Endothelial cell of umbilical vein (primary cell): ENCODE measurements at places on chromosomes 11 and 22.

DNA sequence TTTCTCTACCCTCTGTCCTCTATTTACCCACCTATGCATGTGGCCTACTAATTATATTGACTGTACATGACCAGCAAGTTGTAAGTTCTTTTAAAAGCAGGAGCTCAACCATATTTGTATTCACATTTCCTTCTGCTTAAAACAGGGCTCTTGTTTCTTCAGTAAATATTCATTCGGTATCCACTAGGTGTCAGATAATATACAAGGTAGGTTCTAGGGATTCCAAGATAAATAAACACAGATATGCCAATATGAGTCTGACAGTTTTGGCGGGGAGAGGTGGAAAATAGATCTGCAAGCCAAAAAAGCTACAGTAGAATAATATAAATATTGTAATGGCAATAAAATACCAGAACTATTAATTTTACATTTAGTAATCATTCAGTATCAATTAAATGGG is 15.3 kb upstream of the RAB30 start:
- peak; percentile 28 for DNase-seq

DNA sequence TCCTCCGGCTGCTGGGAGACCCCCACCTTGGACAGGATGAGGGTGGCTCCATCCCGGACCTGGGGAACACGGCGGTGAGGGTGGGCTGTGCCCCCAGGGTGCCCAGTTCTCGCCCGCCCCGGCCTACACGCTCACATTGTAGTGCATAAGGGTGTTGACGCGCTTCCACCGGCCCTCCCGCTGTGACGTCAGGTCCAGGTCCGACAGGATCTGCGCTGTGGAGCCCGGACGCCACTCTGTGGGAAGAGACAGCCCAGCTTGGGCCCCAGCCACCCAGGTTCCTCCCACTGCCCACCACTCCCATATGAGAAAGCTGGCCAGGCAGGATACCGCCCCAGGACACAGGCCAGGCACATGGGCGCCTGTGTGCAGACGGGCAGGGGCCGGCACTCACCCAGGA is 8.3 kb upstream of the MAPK11 start:
- no peak for DNase-seq

GRCh38 chr11:61682093-61682732 is 2.0 kb downstream of the DAGLA start:
- DNase-seq: peak; percentile 71

GRCh38 chr22:46780453-46780852 is 18.0 kb downstream of the TBC1D22A start:
- DNase-seq: no peak

GRCh38 chr11:102279641-102280170 is 37.6 kb upstream of the BIRC3 start:
- peak; percentile 33 for DNase-seq

DNA sequence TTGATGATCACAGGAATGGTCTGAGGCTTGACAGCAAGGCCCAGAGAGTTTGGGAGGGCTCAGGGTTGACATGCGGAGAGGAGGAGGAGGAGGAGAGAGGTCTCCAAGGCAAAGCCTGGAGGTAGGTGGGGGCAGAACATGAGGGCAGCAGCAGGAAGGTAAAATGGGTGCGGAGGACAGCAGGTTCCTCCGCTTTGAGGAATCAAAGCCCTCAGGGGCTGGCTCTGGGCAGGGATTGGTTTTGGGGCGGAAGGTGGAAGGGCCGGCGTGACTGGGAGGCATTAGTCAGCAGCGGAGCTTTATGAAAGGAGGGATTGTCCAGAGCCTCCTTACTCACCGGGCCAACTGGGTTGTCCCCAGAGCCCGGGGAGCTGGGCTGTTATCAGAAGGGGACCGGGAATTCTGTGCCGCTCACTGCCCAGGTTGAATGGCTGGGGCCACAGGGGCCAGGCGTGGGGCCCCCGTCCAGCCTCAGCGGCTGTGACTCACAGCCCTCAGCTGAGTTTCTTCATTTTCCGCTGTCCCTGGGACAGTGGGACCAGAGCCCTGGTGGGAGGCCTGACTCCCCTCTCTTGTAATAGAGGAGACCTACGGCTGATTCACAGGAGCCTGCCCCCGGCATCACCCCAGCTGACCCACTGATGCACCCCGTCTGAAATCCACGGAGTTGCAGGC is 36.2 kb downstream of the LIF start:
- DNase-seq: no peak

DNA sequence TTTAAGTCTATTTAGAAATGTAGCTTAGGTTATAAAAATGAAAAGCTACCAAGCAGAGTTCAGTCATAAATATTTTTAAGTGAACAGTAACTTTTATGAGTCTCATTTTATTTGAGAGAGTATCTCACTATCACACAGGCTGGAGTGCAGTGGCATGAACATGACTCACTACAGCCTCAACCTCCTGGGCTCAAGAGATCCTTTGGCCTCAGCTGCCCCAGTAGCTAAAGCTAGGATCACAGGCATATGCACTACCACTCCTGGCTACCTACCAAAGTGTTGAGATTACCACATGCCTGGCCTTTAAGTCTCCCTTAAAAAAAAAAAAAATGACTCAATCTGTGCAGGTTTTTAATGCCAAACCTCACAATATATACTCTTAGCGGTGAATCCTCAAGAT is 34.7 kb upstream of the CLNS1A start:
- DNase-seq: no peak

DNA sequence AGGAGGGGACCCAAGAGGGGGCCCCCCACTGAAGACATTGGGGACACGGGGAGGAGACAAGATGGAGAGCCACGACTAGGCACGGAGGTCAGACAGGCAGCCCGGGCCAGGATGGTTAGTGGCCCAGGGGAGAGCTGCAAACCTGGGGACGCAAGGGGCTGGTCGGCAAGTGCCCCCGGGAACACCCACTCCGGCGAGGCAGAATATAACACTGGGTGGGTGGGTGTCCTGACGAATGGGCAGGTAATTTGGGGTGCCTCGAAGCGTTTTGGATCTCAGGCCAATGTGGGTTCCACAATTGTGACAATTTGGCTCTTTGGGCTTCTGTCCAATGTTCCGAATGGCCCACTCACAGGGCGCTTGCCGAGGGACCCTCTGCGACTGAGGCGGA is 9.9 kb downstream of the IGF2 start:
- DNase-seq: no peak

GRCh38 chr11:11155962-11156815 is 196.9 kb downstream of the CSNK2A3 start:
- no peak for DNase-seq

- DNase-seq: no peak
These were observed 11.8 kb downstream of the PRDM11 start for GRCh38 chr11:45158210-45158731.

DNA sequence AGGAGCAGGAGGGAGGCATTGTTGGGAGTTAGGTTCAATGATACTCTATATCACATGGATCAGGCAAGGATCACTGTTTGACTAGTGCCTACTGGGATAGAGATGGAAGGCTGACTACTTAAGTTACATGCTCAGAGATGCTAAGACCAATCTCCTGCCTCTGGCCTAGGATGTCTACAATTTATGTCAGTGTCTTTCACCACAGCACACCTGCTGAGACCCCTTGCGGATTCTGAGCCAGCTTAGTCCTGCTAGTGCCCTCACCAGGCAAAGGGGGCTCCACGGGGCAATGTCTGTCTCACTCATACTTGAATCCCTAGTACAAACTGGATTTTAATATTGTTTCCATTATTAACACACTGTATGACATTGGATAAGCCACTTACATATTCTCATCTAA is 732.5 kb downstream of the DLG2 start:
- no peak for DNase-seq

DNA sequence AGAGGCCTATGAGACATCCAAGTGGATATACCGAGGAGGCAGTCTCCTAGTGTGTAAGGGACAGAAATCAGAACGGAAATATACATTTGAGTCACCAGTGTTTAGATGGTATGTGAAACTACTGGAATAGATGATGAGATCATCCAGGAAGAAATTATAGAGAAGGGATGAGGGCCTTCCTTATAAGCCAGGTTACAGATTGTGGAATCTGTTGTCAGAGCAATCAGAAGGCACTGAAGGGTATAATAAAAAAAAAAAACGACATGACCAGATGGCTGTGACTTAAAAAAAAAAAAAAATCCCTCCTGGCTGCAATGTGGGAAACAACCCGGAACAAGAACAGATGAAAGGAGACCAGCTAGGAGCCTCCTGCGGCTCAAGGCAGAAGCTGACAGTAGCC is 2.7 kb downstream of the MAJIN start:
- peak; percentile 31 for DNase-seq

DNA sequence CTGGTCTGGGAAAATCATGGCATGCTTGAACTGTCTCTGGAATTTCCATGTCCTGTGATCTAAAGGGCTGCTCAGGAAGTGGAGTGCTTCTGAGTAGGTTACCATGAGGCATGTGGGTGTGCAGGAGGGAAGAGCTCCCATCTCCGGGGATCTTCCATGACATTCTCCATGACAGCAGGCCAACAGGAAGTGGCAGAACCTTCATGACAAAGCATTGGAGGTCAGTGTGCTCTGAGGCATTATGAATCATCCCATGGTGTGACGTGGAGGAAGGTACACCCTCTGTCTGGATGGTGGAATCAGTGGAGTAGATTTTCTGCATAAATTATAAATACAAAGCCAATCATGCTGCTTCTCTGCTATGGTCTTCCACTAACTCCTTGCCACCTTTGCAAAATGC is 139.6 kb upstream of the E2F8 start:
- peak; percentile 79 for DNase-seq

DNA sequence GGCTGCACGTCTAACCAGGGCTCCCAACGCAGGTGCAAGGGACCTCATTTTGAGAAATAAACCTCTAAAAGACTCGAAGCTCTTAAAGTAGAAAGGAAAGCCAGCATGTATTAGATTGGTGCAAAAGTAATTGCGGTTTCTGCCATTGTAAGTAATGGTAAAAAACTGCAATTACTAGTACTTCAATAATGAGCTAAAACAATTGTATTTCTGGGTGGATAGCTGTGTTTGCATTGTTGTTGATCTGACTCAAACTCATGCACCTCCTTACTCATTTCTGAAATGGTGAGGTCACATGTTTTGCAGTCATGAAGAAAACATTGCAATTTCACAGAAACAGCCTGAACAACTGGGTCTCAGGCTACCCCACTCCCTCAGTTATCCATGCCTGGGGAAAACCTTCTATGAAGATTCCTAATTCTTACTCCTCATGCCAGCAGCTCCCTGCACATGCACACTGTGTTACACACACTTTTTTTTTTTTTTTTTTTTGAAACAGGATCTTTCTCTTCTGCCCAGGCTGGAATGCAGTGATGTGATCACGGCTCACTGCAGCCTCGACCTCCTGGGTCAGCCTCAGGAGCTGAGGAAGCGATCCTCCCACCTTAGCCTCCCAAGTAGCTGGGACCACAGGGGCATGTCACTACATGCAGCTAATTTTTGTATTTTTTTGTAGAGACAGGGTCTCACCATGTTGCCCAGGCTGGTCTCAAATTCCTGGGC is 24.6 kb downstream of the VWCE start:
- no peak for DNase-seq

DNA sequence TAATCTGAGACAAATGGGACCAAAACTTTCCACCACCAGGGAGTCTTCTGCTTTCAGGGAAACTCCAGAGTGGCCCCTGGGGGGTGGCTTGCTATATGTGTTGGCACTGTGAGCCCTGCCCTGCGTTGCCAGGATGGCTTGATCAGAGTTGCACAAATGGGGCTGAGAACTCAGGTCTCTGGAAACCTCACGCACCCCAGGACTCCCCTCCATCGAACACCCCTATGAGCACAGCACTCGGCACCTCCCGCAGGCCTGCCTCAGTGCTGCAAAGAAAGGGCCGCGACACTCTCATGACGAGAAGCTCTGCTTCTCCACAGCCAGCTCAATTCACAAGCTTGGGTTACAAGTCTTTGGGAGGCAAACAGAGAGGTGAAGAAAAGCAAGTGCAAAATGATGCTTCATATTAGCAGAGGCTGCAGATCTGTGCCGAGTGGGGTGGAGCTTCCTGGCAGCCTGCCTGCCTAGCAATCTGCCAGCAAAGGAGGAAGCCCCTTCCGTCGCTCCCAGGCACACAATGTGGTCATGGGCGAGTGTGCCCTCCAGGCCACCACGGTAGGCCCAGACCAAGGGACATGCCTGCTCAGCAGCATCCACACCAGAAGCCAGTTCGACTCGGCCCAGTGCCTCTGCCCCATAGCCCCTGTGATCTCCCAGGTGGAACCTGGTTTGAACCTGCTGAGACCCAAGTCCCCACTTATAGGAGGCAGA is 55.7 kb downstream of the MYH9 start:
- peak; percentile 70 for DNase-seq

GRCh38 chr11:12141283-12141682 is 30.9 kb downstream of the MICAL2 start:
- DNase-seq: no peak

DNA sequence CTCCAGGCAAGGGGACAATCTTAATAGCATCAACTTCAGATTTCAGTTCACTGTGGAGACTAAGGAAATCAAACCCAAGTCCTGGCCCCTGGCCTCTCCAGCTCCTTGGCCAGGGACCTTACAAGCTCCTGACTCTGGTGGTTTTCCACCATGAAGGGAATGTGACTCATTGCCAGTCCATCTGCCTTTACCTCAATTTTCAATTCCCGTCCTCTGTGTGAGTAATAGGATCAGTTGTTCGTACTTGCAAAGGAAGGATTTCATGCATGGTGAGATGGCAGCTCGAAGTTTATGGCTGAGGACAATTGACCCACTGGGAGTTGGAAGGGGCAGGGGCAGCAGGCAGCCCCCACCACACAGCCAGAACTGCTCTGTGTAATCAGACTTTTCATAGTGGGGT is 42.5 kb downstream of the INSC start:
- no peak for DNase-seq

- DNase-seq: no peak
These were observed 74.9 kb upstream of the KCNA4 start for GRCh38 chr11:30091737-30092136.

- peak; percentile 68 for DNase-seq
These were observed 1.7 kb upstream of the CAVIN3 start for GRCh38 chr11:6321961-6322362.
